ENCODE measurements at places on chromosomes 7 and 10.
A peak's percentile ranks its signal among the peaks of the same experiment; 100 is the strongest.

- no peak for DNase-seq
Measured at GRCh38 chr10:70799124-70799523, 13.9 kb upstream of the TBATA start.

GRCh38 chr7:20870977-20871376 lies 84.3 kb upstream of the SP8 start:
- DNase-seq = no peak

DNA sequence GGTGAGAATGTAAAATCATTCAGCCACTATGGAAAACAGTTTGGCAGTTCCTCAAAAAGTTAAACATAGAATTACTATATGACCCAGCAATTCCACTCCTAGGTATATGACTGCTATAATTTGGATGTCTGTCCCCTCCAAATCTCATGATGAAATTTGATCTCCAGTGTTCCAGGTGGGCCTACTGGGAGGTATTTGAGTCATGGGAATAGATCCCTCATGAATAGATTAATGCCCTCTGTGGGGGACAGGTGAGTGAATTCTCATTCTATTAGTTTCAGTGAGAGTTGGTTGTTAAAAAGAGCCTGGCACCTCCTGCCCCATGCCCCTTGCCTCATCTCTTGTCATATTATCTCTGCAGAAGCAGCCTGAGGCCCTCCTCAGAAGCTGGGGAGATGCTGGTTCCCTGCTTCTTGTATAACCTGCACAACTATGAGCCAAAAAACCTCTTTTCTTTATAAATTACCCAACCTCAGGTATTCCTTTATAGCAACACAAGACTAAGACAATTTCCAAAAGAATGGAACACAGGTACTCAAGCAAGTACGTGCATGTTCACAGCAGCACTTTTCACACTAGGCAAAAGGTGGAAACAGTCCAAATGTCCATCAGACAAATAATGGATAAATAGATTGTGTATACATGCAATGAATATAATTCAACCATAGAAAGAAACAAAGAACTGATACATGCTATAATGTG lies 8.8 kb upstream of the SLC25A28 start:
- DNase-seq = no peak

GRCh38 chr10:107971973-107972372 lies 807.5 kb upstream of the SORCS1 start:
- no peak for DNase-seq

- no peak for DNase-seq
Measured at GRCh38 chr10:132320654-132321469, 11.1 kb upstream of the LRRC27 start.

- DNase-seq = no peak
Measured at GRCh38 chr7:16739863-16740622, 13.5 kb upstream of the TSPAN13 start.

GRCh38 chr7:91550931-91551330 lies 286.7 kb downstream of the FZD1 start:
- DNase-seq = no peak

DNA sequence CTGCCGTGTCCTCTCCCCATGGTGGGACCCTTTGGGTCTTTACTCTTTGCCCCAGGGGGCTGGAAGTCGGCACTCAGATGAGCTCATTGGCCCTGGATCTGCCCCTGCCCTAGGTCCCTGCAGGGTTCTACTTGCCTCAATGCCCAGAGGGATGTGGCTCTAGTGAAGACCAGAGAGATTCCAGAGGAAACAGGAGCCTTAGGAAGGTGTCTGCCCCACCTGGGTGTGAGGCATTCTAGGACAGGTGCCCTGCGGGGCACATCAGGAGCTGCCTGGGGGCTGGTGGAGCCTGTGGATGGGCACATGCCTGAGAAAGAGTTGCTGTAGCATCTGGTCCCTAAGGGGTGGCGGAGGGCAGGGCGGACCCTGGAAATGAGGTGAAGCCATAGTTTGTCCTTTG lies 128.6 kb downstream of the ADCY1 start:
- DNase-seq = no peak

- DNase-seq = no peak
Measured at GRCh38 chr10:17153321-17153720, 23.7 kb upstream of the CUBN start.

DNA sequence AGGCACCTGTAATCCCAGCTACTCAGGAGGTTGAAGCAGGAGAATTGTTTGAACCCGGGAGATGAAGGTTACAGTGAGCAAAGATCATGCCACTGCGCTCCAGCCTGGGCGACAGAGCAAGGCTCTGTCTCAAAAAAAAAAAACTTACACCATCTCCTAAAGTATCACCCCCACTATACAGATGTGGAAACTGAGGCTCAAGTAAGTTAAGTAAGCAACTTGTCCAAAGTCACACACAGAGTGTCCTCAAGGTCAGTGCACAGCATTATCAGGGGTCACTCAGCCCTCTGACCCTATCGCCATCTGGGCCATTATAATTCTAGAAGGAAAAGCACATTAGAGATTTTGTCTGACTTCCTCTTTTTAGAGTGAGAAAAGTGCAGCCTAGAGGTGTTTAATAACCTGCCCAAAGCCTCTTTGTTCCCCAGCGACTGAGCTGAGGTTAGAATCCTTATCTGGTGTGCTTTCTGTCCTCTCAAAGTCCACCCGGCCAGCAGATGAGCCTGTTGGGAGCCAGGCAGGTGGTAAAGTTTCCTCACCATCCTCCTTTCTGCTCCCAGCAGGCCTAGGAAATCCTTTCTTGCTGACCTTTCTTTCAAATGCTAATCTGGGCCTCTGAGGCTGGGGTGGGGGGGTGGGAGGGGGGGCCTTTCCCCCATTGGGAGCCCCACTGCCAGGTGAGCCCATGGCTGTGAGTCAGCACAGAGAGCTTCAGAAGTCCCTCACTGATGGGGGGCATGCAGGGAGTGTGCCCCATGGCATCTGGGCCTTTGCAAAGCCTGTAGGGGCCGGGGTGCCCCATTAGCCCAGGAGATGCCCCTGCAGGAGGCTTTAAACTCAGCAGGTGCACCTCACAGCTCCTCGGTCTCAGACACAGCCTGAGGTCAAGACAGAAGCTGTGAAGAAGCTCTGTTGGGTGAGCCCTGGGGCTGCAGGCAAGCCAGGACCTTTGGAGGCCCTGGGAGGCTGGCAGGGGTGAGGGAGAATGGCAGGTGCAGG lies 12.0 kb upstream of the KCNMA1 start:
- no peak for DNase-seq

DNA sequence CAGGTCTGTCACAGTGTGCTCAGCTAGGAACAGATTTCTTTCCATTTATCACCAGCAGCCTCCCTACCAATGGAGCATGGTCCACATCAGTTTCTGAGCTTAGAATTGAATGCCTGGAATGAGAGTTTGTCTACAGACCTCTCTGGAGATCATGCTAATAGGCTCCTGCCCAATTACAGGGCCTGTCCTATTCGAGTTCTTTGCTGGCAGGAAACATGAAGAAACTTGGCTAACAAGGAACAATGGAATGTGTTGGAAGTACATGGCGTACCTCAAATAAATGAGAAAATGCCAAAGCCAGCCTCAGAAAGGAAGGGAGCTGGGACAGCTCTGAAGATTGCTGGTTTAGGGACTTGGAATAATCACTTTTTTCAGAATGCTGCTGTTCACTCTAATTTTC lies 186.0 kb upstream of the AKR1E2 start:
- DNase-seq = no peak

DNA sequence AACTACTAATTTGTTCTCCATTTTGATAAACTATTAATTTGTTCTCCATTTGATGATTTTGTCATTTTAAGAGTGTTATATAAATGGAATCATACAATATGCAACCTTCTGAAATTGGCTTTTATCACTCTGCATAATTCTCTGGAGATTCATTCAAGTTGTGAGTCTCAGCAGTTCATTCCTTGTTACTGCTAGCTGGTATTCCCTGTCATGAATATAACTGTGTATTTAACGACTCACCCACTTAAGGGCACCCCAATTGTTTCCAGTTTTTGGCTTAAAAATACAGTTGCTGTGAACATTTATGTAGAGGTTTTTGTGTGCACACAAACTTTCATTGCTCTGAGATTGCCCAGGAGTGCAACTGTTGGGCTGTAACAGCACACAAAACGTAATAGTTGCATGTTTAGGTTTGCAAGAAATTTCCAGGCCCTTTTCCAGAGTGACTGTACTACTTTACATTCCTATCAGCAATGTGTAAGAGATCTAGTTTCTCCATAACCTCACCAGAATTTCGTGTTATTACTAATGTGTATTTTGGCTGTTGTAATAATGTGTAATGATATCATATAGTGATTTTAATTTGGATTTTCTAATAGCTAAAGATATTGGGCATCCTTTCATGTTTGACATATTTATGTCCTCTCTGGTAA lies 153.2 kb upstream of the ADCY1 start:
- peak; percentile 33 for DNase-seq

- no peak for DNase-seq
Measured at GRCh38 chr10:45239642-45240041, 75.8 kb downstream of the OR13A1 start.

DNA sequence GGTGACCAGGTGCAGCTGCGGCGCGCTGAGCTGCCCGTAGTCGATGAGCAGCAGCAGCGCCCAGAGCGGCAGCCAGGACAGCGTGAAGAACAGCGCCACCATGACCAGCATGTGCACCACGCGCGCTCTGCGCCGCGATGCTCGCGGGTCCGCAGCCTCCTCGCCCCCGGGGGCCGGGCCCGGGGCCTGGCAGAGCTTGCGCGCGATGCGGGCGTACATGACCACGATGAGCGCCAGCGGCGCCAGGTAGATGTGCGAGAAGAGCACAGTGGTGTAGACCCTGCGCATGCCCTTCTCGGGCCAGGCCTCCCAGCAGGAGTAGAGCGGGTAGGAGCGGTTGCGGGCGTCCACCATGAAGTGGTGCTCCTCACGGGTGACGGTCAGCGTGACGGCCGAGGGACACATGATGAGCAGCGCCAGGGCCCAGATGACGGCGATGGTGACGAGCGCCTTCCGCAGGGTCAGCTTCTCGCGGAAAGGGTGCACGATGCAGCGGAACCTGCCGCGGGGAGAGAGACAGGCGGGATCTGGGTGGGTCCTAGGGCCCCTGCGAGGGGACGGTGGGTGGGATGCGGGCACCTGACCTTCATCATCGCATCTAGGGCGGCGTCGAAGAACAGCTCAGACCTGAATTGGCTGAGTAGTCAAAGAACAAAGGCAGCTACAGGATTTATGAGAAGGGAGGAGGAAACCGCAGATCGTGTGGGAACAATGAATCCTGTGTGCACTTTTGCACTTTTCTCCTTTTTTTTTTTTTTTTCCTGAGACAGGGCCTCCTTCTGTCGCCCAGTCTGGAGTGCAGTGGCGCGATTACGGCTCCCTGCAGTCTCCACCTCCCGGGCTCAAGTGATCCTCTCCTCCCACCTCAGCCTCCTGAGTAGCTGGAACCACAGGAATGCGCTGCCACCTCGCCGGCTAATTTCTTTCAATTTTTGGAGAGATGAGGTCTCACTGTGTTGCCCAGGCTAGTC lies 22.4 kb upstream of the PPA1 start:
- DNase-seq = no peak

GRCh38 chr7:154720016-154720415 lies 282.9 kb downstream of the PAXIP1 start:
- no peak for DNase-seq

DNA sequence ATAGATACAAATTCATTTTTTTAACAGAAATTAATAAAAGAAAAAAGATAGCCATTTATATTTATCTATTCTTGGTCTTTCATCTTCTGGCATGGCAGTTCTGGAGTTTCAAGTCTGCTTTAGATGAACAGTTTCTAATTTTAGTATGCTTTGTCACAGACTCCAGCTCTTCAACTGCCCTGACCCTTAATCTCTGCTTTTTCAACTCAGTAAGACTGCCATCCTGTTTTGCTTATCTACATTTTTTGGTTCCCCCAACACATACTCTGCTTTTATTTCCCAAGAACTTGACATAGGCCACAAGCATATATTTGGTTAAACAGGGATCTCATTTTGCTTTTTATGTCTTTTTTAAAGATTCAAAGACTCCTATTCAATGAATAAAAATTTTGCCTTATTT lies 309.3 kb upstream of the KCND2 start:
- no peak for DNase-seq

- peak; percentile 14 for DNase-seq
Measured at GRCh38 chr10:42990721-42991441, 86.0 kb upstream of the RET start.

DNA sequence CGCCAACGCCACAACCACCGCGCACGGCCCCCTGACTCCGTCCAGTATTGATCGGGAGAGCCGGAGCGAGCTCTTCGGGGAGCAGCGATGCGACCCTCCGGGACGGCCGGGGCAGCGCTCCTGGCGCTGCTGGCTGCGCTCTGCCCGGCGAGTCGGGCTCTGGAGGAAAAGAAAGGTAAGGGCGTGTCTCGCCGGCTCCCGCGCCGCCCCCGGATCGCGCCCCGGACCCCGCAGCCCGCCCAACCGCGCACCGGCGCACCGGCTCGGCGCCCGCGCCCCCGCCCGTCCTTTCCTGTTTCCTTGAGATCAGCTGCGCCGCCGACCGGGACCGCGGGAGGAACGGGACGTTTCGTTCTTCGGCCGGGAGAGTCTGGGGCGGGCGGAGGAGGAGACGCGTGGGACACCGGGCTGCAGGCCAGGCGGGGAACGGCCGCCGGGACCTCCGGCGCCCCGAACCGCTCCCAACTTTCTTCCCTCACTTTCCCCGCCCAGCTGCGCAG lies 424 bp downstream of the EGFR start:
- DNase-seq = peak; percentile 67

DNA sequence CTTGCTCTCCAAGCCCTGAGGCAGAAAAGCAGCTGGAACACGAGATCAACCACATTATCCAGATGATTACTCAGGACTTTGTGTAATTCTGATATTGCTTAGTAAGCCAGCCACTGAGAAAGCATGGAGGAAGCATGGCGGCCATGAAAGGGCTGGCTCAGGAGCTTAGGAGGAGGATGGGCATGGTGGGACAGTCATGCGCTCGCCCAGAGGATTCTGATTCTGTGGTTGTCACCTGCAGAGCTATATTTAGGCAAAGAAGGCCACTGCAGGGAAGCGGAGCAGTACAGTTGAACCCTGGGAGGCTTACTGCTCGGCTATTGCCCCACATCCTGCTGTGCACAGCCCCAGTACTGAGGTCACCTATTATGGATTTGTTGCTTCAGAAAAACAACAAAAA lies 128.8 kb upstream of the DNAJB12 start:
- no peak for DNase-seq

GRCh38 chr10:95360122-95360714 lies 69.4 kb upstream of the PDLIM1 start:
- no peak for DNase-seq

GRCh38 chr7:11539853-11540252 lies 292.1 kb downstream of the THSD7A start:
- no peak for DNase-seq
